Stimulated activated CD8-positive, alpha-beta memory T cell treated with anti-CD3 and anti-CD28 coated beads, Interleukin-7, amount 100 ng/mL, for 1 hour (primary cell): ENCODE measurements at places on chromosomes 6 and 20.

DNA sequence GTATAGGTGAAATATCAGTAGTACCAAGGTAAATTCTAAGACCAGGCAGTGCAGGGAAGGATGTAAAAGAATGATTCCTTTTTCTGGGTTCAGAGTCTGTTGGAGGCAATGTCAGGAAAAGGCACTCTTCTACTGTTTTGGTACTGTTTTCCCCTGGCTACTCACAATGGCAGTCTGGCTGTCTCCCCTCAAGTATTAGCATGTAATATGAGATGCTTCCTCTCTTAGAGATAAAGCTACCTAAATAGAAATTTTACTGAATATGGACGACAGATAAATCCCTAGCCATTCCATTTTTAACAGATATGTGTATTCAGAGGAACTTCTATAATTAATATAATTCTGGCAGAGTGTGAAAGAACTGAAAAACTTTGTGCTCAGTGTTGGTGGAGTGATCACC is 3.5 kb downstream of the RNF8 start:
- no peak for DNase-seq

- no peak for DNase-seq
These were observed 75.4 kb downstream of the ADAT2 start for GRCh38 chr6:143375022-143375585.

GRCh38 chr20:3398681-3399252 is 8.7 kb downstream of the DNAAF9 start:
- DNase-seq = no peak

DNA sequence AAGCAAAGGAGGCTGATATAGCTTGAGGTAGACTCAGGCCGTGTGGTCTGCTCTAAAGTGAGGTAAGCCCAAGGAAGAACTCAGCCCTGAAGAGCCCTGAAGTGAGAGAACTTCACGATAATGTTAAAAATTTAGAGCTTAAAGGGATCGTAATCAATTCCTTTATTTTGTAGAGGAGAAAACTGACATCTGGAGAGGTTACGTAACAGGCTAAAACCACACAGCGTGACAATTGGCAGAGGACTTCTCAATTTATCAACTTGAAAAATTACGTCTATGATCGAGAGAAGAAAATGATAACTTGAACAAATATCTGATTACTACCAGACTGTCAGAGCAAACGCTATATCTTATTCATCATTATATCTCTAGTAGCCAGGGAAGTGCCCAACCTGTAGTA is 121.8 kb upstream of the FOXO3 start:
- no peak for DNase-seq

- no peak for DNase-seq
These were observed 11.3 kb downstream of the CARMIL1 start for GRCh38 chr6:25290306-25291060.

- no peak for DNase-seq
These were observed 1007.9 kb upstream of the FLRT3 start for GRCh38 chr20:15345287-15345686.

- no peak for DNase-seq
These were observed 982.2 kb upstream of the MAP3K7 start for GRCh38 chr6:91569071-91569470.

- no peak for DNase-seq
These were observed 12.9 kb upstream of the ZBTB9 start for GRCh38 chr6:33441457-33441856.

GRCh38 chr6:136011475-136011874 is 160.0 kb downstream of the PDE7B start:
- no peak for DNase-seq

DNA sequence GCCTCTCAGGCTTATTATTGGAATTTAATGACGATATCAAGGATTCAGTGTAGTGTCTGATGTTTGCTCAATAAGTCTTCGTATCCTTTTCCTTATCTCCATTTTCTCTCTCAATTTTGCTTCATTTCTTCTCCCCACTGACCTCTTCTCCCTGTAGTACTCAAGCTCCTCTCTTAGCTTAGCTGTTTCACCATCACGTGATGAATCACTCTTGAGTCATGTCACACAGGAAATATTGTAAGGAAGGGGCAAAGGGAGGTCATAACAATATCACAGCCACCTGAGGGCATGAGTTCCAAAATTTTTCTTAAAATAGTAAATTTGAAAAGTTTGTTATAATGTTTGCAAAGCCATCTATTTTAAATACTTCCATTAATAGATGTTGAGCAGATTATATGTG is 392.2 kb upstream of the MARCKS start:
- DNase-seq = no peak

DNA sequence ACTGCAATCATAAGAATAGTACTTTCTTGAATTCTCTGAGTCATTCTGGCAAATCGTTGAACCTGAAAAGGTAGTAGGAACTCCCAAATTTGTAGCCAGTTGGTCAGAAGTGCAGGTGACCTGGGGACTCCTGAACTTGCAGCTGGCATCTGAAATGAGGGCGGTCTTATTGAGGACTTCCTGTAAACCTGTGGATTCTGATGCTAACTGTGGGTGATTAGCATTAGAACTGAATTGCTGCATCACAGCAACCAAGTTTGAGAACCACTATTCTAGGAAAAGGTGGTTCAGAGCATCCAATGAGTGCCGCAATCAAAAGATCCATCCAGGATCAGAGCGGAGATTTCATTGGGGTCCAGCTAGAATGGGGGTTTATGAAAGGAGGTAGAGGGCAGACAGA is 50.2 kb upstream of the UTRN start:
- DNase-seq = no peak

DNA sequence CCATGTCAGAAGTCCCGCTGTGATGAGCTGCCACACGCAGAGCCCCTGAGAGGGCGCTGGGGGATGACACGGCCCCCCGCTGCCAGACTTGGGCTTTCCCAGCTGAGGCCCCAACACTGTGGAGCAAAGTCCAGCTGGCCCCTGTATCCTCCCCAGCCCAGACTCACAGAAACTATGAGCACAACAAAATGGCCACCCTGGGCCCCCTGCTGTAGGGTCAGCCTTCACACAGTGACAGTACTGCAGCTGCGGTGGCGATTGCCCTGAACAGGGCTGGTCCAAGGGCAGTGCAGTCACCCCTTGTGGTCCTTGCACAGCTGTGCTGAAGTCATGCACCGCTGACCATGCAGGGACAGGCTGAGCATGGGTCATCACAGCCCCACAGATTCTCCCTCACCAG is 78.2 kb upstream of the CST7 start:
- no peak for DNase-seq

- no peak for DNase-seq
These were observed 12.5 kb downstream of the AGPAT4 start for GRCh38 chr6:161261325-161261724.

- no peak for DNase-seq
These were observed 652 bp downstream of the BMP6 start for GRCh38 chr6:7726416-7727085.

- no peak for DNase-seq
These were observed 45.9 kb upstream of the CSE1L start for GRCh38 chr20:48999890-49000870.

DNA sequence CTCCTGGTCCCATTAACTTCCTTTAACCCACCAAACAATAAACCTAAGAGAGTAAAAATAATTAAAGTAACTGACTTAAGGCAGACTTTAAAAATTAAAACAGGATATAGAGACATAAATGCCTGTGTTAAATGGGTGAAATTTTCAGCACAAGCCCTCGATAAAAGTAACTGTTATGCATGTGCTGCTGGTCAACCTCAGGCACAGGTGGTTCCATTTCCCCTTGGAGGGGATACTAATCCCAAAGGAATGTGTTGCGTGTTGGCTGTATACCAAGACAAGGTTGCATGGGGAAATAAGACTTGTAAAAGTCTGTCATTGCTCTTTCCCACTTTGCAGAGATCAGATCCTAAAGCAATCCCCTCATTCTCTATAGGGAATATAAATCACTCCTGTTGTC is 25.8 kb downstream of the HLA-A start:
- DNase-seq = no peak

GRCh38 chr6:2652611-2653010 is 98.1 kb downstream of the MYLK4 start:
- DNase-seq = no peak

DNA sequence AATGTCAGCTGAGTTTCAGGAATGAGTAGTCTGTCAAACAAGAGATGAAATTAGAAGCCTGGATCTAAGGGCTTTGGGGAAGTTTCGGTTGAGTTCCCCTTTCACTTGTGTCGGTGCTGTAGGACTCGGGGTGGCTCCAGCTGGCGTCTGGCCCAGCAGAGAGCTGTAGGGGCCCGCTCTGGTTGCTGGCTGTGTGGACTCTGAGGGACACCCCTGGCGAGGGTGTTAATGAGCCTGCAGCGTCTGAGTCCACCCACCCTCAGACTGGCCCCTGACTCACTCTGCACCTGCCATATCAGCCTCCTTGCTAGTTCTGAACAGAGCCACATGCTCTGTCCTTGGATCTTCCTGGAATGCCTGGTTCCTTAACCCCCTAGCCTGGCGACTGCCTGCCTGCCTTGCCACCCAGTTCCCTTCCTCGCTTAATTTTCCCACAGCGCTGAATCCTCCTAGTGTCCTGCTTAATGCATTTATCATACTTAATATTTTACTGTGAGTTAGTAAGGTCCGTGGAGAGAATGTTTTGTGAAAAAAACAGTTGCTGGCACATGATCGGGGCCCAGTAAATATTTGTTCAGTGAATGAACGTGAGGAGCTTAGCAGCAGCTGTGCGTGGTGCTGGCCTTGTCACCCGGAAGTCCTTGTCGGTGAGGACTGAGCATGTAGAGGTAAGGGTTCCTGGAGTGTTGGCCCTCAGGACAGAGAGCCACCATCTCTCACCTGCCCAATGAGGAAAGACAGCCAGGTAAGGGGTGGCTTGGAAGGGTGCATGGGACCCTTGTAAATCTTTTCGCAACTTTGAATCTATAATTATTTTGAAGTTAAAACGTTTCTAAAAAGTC is 1.6 kb downstream of the DNAJC5 start:
- no peak for DNase-seq

DNA sequence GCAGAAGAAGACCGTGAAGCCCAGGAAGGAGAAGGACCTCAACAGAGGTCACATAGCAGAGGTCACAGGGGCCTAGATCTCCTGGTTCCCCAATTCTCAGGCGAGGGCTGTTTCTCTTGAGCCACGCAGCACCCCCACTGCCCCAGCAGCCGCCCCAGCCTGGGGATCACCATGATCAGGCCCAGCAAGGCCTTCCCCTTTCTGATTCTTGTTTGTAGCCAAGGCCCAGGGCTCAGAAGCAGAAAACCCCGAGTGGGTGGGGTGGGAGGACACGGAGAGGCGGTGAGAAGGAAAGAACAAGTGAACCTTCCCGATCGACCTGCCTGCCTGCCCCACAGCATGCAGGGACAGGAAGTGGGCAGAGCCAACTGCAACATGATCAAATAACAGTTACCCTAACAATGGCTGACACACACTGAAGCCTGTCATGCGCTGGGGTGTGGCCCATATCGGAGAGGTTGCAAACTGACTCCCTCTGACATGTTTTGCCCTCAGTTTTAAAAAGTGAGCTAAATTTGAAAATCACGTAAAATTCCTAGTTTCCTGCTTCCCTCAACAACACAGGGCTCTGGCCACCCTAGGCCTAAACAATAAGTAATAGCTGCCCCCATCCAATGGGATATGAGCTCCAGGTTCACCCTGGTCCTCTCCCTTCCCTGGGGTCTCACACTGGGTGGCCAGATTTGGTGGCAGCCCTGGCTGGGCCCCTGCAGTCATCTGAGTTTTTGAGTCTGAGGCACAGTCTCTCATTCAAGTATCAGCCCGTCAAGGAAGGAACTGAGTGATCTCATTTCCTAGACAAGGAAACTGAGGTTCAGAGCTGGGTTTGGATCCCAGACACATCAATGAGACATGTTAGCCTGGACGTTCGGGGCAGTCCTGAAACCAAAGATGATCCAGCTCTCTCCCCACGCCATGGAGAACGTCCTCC is 6.5 kb downstream of the PEDS1 start:
- peak; percentile 38 for DNase-seq

- DNase-seq = no peak
These were observed 639 bp upstream of the CD24 start for GRCh38 chr6:106974999-106975737.
